ENCODE measurements at places on chromosomes 3 and 15.

DNA sequence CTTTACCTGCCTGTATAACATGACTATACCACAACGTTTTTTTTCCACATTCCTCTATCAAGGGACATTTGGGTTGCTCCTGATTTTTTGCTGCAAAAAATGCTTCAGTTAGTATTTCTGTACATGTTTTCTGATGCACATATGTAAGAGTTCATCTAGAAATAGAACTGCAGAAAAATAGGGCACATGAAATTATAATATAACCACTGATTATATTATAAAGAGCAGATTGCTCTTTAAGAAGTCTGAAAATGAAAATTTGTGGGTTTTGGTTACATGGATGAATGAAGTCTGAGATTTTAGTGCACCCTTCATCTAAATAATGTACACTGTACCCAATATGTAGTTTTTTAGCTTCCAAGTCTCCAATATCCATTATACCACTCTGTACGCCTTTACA, 130.1 kb upstream of the PTX3 start:
- no peak for DNase-seq

- no peak for DNase-seq
These were observed 1.7 kb downstream of the TSEN2 start for GRCh38 chr3:12486001-12486400.

GRCh38 chr3:150149651-150150051, 179.0 kb upstream of the PFN2 start:
- DNase-seq = no peak

DNA sequence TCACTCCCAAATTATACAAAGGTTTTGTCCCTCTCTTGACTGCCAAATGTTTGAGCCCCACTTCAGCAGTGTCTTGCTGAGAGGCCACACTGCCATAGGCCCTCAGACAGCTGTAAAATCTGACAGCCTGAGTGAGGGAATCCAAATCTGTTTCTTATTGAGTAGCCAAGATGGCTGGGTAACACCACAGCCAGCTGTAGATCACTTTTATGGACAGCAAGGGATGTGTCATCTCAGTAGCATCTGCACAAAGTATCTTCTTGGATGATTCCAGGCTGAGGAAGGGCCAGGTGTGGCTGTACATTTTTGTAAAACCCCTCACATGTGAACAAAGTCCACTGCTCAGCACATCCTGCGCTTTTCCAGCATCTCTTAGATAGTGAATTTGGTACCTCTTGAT, 237.0 kb upstream of the LRTM1 start:
- DNase-seq = no peak

DNA sequence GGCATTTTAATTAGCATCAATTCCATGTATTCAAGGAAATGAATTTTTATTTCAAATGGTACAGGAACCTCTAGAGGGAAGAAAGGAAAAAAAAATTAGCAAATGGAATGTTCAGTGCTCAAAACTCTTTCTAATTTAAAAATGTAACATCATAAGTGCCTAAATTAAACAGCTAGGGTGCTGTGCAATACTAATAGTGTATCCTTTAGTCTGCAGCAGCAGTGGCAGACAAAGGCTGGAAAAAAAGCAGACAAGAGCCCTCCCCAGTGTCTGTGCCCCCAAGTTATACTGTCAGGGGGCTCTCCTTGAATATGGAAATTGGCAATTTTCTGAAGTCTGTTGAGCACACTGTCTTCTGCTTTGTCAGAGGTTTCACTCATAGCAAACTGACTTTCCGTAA, 159.5 kb downstream of the CLSTN2 start:
- DNase-seq = no peak

- no peak for DNase-seq
These were observed 31.3 kb downstream of the LRRC3B start for GRCh38 chr3:26653811-26654425.
